Astrocyte of the cerebellum (primary cell): ENCODE measurements at places on chromosomes 5 and 9.

GRCh38 chr5:5141339-5141599 is 1.1 kb downstream of the ADAMTS16 start:
- no peak for DNase-seq

DNA sequence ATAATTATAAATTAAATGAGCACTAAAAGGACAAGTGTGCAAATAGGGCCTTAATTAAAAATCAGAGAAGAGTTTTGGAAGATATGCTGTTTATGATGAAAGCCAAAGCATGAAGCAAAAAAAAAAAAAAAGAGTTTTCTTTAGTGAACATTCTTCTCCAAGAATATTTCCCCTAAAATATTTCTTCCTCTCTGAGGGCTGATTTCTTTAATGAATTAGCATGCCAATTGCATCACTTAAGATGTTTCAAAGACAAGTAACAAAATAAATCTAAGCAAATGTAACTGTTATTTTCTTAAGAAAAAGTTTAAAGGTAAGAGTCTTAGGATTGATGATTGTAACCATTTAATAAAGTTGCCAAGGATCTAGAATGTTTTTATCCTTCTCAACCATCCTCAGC is 81.6 kb upstream of the MPDZ start:
- DNase-seq = no peak

GRCh38 chr5:115494570-115495289 is 49.8 kb downstream of the FEM1C start:
- DNase-seq = peak; percentile 8

- DNase-seq = no peak
Observed at GRCh38 chr9:92763721-92764380, 782 bp downstream of the BICD2 start.

DNA sequence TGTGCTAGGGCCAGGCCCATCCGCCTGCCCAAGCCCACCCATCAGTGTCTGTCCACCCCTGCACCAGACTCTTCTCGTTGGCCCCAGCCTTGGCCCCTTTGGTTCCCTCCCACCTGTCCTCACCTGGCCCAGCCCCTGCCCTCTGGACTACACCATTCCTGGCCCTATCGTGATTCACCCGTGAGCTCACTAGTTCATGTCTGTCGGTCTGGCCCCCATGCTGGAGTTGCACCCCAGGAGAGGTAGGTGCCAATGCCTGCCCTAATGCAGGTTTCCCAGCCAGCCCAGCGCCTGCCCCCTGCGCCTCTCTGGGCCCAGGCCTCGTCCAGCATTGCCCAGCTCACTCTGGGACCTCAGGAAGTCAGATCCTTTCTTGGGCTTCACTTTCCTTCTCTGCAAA is 115.4 kb upstream of the LMX1B start:
- DNase-seq = no peak

DNA sequence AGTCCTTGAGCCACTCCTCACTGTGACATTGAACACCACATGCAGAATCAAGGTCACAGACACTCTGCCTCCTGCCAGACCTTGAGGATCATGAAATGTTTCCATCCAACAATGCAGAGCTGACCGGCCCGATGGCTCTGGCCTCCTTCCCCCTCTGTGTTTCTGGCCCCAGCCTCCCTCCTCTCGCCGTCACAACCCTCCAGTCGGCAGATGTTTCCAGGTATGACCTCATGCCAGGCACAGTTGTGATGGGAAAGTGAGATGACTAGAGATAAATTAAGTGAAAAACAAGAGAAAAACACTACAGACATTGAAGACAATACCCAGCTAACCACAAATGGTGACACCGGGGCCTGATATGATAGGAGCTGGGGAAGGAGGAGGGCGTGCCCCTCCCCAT is 9.8 kb downstream of the NTNG2 start:
- no peak for DNase-seq

DNA sequence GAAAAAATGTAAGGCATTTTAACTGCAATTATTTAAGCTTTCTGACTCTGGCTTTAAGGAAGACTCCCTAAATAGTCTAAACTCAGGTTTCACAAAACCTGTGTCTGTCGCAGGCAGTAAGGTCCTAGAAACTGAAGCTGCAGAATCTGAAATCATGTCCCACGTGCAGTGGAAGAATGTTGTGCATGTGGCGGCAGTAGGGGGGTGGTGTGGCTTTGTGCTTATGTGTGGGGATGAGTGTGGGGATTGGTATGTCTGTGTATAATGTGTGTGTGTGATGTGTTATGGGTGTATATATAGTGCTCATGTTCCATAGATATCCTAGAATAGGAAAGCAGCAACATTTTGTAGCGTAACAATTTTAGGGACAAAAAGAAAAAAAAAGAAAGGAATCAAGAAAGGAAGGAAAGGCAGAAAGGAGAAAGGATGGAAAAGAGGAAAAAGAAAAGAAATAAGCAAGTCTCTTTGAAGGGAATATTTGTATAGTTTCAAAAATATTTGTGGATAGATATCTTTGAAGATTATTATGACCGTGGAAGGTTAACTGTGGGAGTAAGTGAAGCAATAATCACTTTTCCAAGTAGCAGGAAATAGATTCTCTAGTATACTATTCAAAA is 6.6 kb downstream of the ANKDD1B start:
- DNase-seq = no peak

DNA sequence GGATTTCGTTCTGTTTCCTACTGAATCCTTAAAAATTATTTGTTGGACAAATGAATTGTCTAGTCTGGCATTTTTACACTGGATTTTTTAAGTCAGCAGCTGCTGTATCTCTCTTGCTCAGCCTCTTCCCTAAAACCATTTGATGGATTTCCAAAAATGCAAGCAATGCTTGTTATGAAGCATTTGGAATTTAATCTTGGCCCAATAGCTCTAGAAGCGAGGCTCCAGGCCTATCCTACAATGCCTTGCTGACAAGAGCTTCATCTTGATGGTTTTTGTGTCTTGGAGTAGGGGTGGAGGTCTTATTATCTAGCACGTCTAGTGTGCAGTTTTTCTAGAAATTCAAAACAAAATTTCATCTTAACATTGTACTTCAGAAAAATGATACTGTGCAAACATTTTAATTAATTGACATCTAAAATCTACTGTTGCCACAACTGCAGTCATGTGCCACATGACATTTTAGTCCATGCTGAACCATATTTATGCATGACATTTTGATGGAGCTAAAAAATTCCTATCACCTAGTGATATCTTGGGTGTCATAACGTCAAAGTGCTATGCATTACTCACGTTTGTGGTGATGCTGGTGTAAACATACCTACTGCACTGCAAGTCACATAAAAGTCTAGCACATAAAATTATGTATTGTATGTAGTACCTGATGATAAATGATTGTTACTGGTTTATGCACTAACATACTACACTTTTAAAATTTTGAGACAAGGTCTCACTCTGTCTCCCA is 5.9 kb upstream of the RAD23B start:
- no peak for DNase-seq

DNA sequence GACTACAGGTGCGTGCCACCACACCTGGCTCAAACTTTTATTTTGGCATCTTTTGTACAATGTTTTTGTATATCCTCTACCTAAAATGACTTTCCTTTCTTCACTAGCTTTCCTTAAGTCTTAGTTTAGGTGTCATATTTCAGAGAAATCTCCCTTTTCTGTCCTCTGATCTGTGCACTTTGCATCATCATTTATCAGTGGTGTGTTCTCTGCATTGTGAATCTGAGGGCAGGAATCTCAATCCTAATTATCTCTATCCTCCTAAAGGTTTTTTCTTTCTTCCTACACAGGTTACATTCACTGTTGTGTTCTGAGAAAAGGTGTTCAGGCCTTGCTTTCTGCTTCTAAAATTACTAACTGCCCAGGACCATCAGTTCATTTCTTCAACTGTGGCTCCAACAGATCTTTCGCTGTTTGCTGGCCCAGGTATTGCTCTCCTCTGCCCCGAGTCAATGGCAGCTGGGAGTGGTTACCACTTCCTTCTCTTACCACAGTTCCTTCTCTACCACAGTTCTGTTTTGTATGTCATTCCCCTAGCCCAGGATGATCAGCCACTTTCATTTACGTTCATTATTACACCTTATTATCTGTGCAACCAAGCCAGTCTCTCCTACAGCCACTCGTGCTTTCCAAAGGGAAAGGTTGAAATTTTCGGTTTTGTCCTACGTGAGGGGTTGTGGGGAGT is 14.0 kb downstream of the TGFBR1 start:
- no peak for DNase-seq
